ENCODE measurements at places on chromosomes 1 and 21.
A peak's percentile ranks its signal among the peaks of the same experiment; 100 is the strongest.

- no peak for DNase-seq
Measured at GRCh38 chr1:223378754-223379153, 14.5 kb upstream of the CCDC185 start.

DNA sequence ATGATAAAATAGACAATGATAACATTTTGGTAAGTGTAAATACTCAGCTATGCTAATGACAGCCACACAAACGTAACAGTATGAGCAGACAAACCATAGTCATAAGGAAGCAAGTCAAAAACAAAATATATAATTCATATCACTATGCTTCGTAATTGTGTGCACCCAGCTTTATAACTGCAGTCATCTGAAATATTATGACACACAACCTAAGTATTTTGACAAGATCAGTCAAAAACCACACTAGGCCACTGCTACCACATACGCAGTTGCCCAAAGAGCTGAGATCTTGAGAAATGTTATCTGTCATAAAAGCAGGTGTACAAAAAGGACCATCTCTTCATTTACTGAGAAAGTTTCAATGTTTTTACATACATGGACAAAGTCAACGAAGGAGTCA, 26.0 kb downstream of the RNASEL start:
- no peak for DNase-seq

GRCh38 chr1:5934058-5934884, 58.0 kb downstream of the NPHP4 start:
- no peak for DNase-seq

DNA sequence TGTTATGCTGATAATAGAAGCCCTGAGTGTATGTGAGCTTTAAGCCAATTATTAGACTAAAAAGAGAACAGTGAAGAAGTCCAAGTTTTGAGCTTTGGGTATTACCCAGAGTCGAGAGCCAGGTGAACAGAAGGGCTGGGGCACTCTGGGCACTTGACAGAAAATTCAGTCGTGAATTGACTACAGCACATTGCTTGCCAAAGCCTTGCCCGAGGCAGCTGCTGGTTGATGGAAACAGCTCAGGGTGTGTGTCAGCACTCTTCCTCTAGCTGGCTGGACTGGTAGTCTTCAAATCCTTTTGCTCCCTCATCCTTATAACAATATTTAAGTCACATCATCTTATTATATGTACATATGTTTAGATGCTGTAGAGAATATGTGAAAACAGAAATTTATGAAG, 21.3 kb downstream of the PDE4B start:
- peak; percentile 43 for DNase-seq

GRCh38 chr1:151729966-151730291, 8.6 kb downstream of the RIIAD1 start:
- DNase-seq, result no peak

- DNase-seq, result no peak
Measured at GRCh38 chr1:228063251-228064191, 19.0 kb upstream of the ARF1 start.

GRCh38 chr1:42480921-42481320, 17.8 kb downstream of the CCDC30 start:
- no peak for DNase-seq

- DNase-seq, result no peak
Measured at GRCh38 chr1:83500531-83500930, 498.4 kb downstream of the TTLL7 start.

DNA sequence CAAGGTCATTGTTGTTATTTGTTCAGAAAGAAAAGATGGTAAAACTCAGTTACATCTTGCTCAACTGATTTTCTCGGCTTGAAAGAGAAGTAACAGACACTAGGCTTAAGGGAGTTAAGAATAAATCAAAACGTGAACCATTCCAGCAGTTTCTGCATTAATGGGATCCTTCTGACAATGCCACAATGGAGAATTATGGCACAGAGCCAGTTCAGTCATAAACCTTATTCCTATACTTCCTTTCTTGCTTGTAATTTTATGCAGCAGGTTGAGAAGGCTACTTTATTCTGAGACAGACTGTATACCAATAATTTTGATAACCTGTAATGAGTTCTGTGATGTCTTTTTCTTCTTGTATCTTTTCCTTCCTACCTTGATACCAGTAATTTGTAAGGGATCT, 167.0 kb downstream of the C1orf21 start:
- no peak for DNase-seq

DNA sequence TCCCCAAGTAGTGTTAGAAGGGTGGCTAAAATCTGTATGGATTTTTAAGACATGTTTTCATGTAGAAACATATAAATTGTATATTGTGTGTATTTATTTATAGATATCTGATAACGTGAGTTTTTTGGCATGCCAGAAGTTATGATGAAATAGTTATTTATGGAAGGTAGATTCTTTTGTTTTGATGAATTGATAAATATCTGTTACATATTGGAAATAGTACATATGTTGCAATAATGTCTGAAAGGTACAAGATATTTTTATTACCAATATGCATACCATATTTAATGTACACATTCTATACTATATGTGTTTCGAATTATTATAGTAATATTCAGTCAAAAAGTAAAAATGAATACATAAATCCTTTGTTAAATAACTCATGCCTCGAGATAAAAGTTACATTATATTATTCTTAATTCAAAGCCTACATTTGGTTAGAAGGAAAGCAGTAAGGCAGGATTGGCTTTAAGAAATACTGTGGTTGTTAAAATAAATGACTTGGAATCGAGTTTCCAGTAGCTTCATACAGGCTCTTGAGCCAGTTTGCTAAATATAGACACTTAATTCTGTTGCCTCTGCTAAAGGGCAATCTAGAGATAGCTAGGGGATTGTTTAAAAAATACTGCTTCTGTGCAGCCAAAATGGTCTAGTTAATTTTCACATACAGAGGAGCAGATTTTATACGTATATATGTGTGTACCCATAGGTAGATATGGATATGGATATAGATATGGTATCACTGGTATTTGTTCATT, 1175.1 kb upstream of the B3GALT2 start:
- no peak for DNase-seq

- DNase-seq, result no peak
Measured at GRCh38 chr1:231172411-231172810, 10.6 kb downstream of the TRIM67 start.

- DNase-seq, result no peak
Measured at GRCh38 chr1:110138956-110139355, 11.3 kb upstream of the SLC6A17 start.

DNA sequence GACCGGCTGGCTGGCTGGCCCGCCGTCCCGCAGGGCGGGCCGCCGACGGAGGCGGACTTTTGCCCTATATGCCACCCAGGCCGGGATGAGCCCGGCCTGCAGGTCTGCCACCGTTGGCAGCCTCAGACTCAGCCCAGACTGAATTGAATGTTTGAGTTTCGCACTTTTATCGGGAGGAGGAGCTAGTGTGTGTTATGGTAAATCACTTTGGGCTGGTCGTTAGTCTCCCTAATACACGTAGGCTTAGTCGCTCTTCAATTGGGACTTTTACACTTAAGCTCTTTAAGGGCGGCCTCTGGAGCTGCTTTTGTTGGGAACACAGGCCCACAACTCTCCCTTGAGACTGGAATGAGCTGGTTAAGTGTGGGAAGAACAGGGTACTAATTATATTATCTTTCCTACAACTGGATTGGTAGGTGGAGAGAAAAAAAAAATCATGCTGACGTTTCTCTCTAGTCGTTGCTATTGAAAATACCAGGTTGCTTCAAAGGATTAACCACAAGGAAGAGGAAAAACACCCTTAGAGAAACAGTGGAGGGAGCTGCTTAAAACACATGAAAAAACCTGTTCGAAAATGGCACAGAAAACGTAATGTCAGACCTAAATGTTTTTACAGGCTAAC, 1.4 kb upstream of the IRF2BP2 start:
- DNase-seq, result peak; percentile 91

- peak; percentile 22 for DNase-seq
Measured at GRCh38 chr1:211832661-211833060, 2.1 kb upstream of the LPGAT1 start.

- no peak for DNase-seq
Measured at GRCh38 chr1:235843461-235843961, 23.2 kb downstream of the LYST start.

- no peak for DNase-seq
Measured at GRCh38 chr1:19946331-19946751, 22.9 kb upstream of the PLA2G2E start.

- DNase-seq, result no peak
Measured at GRCh38 chr1:16249596-16250241, 12.7 kb upstream of the CPLANE2 start.

- no peak for DNase-seq
Measured at GRCh38 chr1:118340928-118341910, 156.2 kb upstream of the SPAG17 start.

DNA sequence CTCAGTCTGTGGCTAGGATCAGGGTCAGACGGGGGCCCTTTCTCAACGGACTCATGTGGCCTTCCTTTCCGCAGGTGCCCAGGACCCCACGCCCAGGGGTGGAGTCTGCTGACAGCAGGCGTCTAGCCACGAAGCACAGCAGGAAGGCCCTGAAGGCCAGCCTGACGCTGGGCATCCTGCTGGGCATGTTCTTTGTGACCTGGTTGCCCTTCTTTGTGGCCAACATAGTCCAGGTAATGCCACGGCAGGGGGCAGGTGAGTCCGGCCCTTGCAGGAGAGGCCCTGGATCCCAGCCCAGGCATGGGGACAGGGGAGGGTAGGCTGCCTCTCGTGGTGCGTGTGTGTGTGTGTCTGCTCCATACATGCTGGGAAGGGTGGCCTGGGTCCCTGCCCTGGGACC, 13.8 kb downstream of the HTR6 start:
- DNase-seq, result no peak

- no peak for DNase-seq
Measured at GRCh38 chr1:44524655-44525500, 119.8 kb downstream of the RNF220 start.

DNA sequence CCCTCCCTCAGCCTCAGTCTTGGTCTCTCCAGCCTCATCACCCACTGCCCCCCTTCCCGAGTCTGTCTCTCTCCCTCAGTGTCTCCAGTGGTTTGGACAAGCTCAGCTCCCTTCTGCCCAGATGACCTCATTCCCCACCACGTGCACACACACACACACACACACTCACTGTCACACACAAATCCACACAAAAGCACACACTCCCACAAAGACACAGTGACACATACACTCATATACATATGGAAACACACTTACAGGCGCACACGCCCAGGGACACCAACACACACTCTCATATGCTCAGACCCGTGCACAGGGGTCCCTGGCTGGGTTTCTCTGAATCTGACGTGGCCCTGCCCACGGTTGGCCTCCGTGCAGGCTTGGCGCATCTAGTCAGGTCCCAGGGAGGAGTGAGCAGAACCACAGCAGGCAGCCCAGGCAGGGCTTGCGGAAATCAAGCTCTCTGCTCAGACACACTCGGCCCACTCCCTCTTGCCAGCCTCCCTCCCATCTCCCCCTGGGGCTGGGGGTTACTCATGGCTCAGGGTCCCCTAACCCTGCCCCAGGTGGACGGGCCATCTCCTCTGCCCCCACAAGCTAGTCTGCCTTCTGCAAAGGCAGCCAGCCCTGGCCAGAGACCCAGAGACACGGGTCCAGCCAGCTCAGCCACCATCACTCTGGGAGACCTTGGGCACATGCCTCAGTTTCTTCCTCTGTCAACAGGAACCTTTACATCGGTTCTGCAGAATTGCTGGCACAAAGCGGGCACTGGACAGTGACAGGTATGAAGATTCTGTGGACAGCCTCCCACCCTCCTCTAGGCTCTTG, 38.5 kb upstream of the FAM131C start:
- DNase-seq, result no peak

DNA sequence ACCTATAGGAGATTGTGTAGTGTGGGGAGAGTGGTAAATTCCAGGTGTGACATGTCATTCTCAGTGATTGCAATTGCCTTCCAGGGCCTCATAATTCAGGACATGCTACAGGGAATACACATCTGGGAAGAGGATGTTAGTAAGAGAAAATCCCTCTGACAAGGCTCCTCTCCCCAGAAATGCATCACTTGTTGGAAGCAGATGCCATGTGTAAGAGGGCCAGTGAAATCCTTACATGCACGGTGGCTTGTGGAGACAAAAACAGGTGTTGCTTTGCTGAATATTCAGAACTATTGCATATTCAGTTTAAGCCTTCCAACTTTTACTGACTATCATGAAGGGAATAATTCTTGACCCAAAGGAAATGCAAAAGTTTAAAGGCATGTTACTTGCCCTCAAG, 503.4 kb downstream of the NEGR1 start:
- DNase-seq, result no peak

- no peak for DNase-seq
Measured at GRCh38 chr1:10399444-10399941, 629 bp downstream of the PGD start.

DNA sequence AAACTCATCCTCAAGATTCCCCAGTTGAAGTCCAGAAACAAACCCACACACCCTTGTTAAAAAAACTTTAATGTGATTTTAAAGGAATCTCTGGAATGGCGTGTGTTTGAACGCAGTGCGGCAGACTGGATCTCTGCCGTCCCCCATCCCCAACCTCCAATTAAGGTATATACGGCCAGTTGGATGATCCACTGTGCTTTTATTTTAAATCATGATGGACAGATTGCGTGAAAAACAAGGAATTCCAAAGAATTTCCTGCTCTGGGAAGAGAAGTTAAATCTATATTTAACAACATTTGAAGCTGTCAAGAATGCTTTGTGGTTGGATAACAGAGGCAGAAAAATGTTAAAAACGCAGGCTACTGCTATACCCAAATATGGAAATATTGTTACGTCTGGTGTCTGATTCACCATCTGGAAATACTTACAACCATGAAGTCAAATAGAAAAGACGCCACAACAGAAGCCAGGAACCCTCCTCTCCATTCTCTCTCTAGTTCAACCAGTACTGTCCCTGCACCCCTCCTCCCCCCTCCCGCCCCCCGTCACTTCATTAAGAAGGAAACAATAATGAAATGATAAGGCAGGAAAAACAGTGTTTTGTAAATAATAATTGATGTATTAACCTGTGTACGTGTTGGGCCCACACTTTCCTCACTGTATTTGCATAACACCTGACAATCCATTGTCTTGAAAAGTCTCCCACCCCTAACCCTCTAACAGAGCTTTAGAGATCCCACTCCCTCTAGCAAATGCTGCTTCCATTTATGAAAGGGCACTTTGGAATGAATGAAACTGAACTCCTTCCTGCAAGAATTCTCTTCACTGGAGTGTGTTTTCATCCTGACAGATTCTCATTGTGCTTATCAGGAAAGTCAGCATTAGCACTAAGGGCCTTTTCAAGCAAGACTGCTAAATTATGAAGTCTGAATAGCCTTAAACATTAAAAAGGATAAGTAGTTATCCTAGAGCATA, 2.0 kb upstream of the CCN1 start:
- DNase-seq, result no peak

GRCh38 chr1:74767490-74767889, 34.5 kb downstream of the TYW3 start:
- DNase-seq, result peak; percentile 30

GRCh38 chr1:154775621-154776605, 94.2 kb downstream of the KCNN3 start:
- no peak for DNase-seq

GRCh38 chr1:228085287-228085951, 2.9 kb downstream of the ARF1 start:
- no peak for DNase-seq

- peak; percentile 5 for DNase-seq
Measured at GRCh38 chr1:169321539-169321938, 46.1 kb downstream of the NME7 start.

- DNase-seq, result no peak
Measured at GRCh38 chr1:193411215-193411614, 224.8 kb upstream of the B3GALT2 start.

Measured in activated CD4-positive, alpha-beta T cell treated with anti-CD3 and anti-CD28 coated beads, Interleukin-10, Interleukin-2, amounts not matched to agents 100 ng/mL and 50 ng/mL, durations not matched to agents 16 hours and 8 hours (primary cell).